ENCODE measurements at places on chromosomes 2 and 18. TPM values are rescaled to one million over a fixed set of nuclear protein-coding genes. Genes with fewer than 3 reads are reported as not detected.

The MAPK4 gene
- total RNA-seq = not detected

The SLC38A11 gene
- not detected for total RNA-seq

The KCNE4 gene
- total RNA-seq = not detected

The OR6B2 gene
- total RNA-seq = not detected

The UXS1 gene
- total RNA-seq = 36.1 TPM

The SERPINB4 gene
- total RNA-seq = not detected

The SERPINB10 gene
- total RNA-seq = 0.09 TPM

The LYG2 gene
- total RNA-seq = not detected

The LBX2 gene
- total RNA-seq = 1.4 TPM

The TET3 gene
- 5.7 TPM for total RNA-seq
